Thoracic aorta endothelial cell (primary cell): ENCODE measurements at places on chromosomes 3 and 15. TPM values are rescaled to one million over a fixed set of nuclear protein-coding genes. Genes with fewer than 3 reads are reported as not detected.

CRYBG3 gene
- 33.6 and 35.6 TPM in 2 replicates for total RNA-seq

ADAMTS9 gene
- total RNA-seq, result 138 and 392 TPM in 2 replicates

SUSD5 gene
- total RNA-seq, result 0.93 and 1.3 TPM in 2 replicates

MRAS gene
- total RNA-seq, result 10.0 and 17.6 TPM in 2 replicates

TAGLN3 gene
- total RNA-seq, result 0.40 TPM in 1 of 2 replicates, not detected in the other

EAF2 gene
- 1.4 and 2.9 TPM in 2 replicates for total RNA-seq
